COLO829 (cell line): ENCODE measurements at places on chromosomes 7 and 10.
A peak's percentile ranks its signal among the peaks of the same experiment; 100 is the strongest.

DNA sequence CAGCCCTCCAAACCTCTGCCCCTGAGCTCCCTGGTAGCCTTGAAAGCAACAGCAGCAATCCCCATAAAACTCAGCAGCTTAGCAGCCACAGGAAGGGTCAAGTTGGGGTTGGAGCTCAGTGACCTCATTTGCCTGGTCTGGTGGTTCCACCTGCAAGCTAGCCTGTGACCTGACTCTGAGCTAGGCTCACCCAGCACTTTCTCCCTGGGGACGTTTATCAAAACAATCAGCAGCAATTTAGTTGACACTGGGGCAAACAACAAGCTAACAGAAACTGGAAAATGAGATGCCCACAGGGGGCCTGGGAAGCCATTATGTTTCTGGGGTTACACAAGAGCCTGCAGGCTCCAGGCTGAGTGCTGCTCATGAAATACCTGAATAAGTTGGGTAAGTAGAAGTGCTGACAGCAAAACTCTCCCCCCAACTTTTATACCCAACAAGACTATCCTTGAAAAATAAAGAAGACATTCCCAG, 22.4 kb upstream of the CRYGN start:
- DNase-seq = no peak

- no peak for DNase-seq
Measured at GRCh38 chr7:96136600-96137239, 185.2 kb downstream of the SLC25A13 start.

GRCh38 chr7:112566442-112567324, 85.9 kb downstream of the LSMEM1 start:
- no peak for DNase-seq

GRCh38 chr10:36345807-36346206, 703.7 kb upstream of the FZD8 start:
- DNase-seq = no peak

GRCh38 chr10:70456164-70456563, 14.7 kb upstream of the NODAL start:
- DNase-seq = no peak

DNA sequence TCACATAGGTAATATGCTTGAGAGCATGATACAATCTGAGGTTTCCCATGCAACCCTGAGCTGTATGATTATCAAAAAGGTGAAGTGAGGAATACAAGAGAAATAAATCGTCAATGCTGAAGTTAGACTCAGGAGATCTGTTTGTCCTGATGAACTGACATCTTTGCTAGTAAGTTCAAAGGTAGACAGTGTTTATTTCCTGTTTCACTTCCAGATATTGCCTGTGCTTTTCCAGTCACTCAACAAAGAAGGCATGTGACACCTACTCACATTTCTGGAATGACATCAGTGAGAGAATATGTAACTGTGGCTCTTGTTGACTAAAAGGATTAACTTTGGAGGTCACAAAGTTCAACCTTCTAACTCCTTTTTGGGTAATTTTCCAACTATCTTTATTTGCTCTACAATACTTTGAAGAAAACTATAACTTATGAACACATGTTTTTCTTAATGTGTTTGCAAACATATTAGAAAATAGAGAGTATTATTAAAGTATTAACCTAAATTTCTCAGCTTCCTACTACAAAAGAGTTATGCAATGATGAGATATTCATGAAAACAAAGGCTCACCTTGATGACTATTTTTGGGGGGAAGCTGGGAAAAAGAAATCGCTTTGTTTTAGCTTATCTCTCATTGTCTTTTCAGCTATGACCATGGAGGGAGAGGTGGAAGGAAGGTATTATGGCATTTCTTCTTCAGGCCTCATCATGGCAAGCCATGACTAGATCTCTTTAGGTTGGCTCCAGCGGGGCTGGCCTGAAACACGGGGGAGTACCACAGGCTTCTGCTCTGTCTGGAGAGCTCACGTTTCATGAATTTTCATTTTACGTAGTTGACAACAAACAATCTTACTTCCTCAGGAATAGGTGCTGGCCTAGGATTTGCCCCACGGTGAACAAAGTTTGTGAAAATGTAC, 214.7 kb upstream of the SLC26A5 start:
- peak; percentile 20 for DNase-seq

DNA sequence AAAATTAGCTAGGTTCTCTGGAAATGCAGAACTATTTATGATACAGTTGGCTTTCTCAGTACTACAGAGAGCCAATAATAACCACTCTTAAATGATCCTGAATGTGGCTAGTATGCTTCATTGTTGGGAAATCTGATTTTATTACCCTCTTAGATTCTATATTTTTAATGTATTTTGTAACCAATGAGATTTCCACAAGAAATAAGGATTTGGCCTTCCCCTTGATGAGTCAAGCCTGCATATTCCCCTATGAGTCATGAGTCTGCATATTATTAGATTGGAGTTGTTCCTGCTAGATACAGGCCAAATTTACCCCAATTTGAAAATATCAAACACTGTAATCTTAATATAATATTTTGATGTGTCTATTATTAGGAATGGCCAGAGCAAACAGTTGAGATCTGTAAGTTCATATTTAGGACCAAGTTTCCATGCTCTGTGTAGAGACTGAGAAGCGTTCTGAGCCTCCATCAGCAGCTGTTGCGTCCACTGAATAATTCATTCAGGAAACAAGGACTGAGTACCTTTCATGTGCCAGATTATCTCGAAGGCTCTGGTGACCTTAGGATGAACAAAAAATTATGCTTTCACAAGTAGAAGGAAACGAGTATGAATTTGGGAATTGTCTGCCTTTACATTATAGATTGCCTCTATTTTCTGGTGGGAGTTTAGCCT, 793.4 kb downstream of the NRG3 start:
- DNase-seq = peak; percentile 21

- no peak for DNase-seq
Measured at GRCh38 chr10:89466599-89467035, 52.2 kb downstream of the IFIT5 start.

- no peak for DNase-seq
Measured at GRCh38 chr10:90856261-90856660, 1.6 kb downstream of the HTR7 start.

GRCh38 chr10:113732966-113733365, 18.5 kb upstream of the PLEKHS1 start:
- no peak for DNase-seq

- no peak for DNase-seq
Measured at GRCh38 chr10:14731875-14732512, 42.7 kb downstream of the FAM107B start.

DNA sequence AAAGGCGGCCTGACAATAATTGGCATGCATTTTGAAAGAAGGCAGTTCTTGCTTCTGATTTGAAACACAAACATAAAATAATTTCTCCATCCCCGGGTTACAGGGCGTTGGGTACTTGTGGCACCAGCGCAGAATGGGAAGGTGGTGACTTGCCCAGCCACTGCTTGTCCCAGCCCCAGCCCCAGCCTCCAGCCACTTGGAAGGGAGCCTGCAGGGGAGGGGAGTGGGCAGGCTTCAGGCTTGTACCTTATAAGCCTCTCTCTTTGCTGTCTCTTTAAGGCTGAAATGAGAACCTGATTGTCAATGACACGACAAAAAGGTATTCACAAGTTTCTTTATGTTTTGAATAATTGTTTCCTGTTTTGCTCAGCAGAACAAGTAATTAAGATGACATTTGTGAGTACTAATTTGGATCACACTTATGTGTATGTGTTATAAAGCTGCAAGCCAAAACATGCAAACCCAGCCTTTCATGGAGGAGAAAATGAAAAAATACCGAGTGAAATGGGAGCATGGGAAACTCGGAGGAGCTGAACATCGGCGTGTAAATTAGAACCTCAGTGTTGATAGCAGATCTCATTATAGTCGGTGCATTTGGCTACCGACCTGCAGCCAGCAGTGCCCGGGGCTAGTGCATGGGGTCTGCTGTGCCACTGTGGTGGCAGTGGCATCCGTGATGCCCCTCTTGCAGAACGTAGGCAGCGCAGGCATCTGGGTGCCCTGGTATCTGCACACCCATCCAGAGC, 129.9 kb downstream of the EBF3 start:
- no peak for DNase-seq

- DNase-seq = no peak
Measured at GRCh38 chr10:29949411-29950011, 109.9 kb downstream of the JCAD start.

DNA sequence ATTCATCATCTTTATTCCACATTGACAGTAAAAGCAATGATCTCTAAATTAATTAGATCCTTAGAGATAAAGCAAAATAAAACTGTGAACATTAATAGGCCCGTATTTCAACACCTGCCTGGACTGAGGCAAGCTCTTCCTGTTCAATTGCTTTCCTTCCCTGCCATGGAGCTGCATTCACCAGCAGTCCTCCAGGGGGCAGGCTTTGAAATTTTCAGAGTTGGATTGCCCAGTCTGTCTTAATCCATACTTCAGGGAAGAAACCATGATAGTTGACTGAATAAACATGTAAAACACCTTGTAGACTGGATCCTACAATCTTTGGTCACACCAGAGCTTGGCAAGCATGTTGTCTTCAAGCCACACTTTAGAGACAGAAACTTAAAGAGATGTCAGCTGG, 936.6 kb downstream of the NRG3 start:
- peak; percentile 4 for DNase-seq

DNA sequence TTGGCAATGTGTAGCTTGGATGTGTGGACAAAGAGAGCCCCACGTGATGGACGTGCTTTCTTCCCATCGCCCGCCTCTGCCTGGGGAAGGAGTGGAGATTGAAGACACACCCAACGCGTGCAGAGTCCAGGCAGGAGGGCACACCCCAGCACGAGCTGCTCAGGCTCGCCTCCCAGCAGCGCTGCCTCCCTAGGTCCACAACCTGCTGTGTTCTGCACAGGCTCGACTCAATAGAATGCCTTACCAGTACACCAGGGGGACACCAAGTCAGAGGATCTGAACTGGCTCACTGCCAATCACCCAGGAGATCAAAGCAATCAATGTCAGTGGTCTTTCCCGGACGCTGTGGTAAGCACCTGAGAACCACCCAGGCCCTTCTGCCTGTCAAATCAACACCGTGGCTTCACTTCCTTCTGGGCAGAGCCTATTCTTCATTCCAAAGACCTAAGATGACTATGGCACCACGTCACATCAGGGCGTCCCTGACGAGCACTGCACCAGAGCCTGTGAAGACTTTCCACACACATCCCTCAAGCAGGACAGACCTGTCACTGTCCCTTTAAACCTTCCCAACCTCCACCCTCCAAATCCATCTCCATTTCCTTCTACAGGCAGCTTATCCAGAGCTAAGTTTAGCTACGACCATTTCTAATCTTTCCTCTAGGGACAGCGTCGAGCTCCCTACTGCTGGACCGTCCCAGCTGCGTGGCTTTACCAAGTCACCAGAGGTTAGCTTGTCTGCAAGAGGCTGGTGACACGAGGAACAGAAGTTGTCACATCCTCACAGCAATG, 72.3 kb downstream of the AMZ1 start:
- peak; percentile 30 for DNase-seq

GRCh38 chr7:30935569-30935877, 23.9 kb downstream of the AQP1 start:
- DNase-seq = no peak

GRCh38 chr10:71300555-71301370, 18.3 kb upstream of the SLC29A3 start:
- DNase-seq = no peak

DNA sequence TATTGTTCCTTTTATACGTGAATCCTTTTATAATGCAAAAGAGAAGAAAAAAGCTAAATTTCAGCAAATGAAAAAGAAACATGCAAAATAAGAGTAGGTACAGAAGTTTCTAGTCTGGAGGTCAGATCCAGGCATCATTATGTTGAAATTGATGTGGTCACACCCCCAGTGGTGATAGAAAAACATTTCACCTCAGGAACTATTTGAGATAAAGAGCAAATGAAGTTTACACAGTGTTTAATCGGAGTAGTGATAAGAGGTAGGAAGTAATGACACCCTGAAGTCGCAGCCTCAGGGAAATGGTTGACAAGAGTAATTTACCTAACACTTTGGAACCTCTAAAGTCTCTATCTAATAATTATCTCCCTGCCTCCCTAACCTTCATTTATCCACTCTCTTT, 536.0 kb upstream of the STEAP1 start:
- no peak for DNase-seq

GRCh38 chr10:97069576-97070362, 116.0 kb downstream of the SLIT1 start:
- DNase-seq = peak; percentile 25

- DNase-seq = no peak
Measured at GRCh38 chr10:100182281-100182680, 3.5 kb downstream of the ERLIN1 start.

GRCh38 chr10:15209827-15210509, 41.5 kb upstream of the NMT2 start:
- DNase-seq = peak; percentile 55

DNA sequence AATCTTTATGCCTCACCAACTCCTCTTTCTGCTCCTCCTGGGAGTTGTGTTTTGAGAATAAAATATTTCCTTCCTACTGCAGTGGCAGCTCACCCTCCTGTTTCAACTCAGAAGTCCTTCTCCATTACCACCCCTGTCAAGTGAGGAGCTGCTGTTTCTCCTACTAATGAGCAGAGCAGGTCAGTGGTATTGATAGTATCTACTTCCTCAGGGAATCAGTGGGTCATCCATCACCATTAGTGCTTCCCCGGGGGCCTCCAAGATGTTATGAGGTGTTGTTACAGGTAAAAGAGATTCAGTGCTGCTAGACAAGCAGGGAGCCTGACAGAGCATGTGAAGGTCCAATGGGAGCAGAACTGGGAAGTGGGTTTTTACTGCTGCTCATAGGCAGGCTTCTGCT, 795.2 kb downstream of the REEP3 start:
- no peak for DNase-seq

- no peak for DNase-seq
Measured at GRCh38 chr10:79299397-79300241, 47.6 kb upstream of the PPIF start.

GRCh38 chr7:158424531-158424930, 163.1 kb downstream of the PTPRN2 start:
- no peak for DNase-seq

GRCh38 chr7:1693991-1694524, 24.0 kb downstream of the ELFN1 start:
- no peak for DNase-seq

DNA sequence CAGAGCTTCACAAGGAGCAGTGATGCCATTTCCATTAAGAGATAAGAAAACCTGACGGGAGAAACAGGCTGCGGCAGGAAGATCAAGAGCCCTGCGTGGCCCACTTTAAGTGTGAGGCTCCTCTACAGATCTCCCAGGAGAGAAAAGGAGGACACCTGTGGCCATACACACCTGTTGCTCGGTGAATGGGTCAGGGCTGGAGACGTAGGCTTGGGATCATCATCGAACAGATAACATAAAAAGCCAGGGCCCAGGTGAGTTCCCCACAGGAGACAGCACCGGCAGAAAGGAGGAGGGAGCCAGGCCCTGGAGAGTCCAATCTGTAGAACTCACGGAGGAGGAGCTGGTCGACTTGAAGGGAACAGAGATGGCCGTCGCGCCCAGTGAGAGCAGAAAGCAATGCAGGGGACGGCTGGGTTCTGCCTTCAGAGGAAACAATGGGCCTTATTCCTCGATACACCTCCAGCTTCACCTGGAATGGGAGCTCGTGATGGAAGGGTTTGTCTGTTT, 556.8 kb downstream of the DNAJB6 start:
- no peak for DNase-seq
